Caki2 (cell line): ENCODE measurements at places on chromosomes 5 and 9. TPM values are rescaled to one million over a fixed set of nuclear protein-coding genes. Genes with fewer than 3 reads are reported as not detected.

EGFL7 gene
- total RNA-seq = 51.4 and 58.6 TPM in 2 replicates

PCDHGB4 gene
- total RNA-seq = not detected in 2 replicates

C9orf152 gene
- not detected in 2 replicates for total RNA-seq

TTLL11 gene
- total RNA-seq = 1.7 TPM in 1 of 2 replicates, not detected in the other

HRH2 gene
- 0.98 and 1.0 TPM in 2 replicates for total RNA-seq

LMAN2 gene
- total RNA-seq = 602 and 647 TPM in 2 replicates

UBE2D2 gene
- 105 and 126 TPM in 2 replicates for total RNA-seq

FCN2 gene
- total RNA-seq = not detected in 2 replicates

PCDHA9 gene
- total RNA-seq = not detected in 2 replicates

- DNase-seq = no peak
These were observed 1.8 kb downstream of the TMOD1 start for GRCh38 chr9:97502984-97503861.

- DNase-seq = no peak
These were observed 37.4 kb downstream of the KIF2A start for GRCh38 chr5:62343428-62343827.

DNA sequence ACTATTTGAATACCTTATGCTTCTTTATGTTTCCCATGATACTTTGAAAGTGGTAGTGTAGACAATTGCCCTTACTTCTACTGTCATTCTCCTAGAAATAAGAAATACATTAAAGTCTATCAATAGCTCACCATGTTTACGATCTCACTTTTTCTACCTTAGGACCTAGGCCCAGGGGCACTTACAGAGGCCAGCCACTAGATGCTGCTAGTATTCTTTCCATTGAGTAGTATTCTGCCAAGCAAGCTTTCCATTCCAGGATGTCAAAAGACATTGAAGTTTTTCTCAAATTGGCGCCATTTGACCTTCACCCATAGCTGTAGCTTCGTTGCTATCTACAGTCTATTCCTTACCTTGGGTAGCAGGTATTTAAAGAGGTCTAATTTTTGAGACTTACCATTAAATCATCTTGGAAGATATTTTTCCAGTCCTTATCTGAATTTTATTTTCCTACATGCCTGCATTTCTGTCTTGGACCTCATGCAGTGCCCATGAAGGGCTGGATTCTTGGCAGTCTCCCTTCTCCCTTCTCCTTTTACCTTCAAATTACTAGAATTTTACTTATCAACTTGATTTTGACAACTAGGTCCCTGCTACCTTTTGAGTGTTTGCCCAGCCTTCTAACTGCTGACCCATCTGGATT, 246.0 kb upstream of the NUDT12 start:
- DNase-seq = peak; percentile 27

DNA sequence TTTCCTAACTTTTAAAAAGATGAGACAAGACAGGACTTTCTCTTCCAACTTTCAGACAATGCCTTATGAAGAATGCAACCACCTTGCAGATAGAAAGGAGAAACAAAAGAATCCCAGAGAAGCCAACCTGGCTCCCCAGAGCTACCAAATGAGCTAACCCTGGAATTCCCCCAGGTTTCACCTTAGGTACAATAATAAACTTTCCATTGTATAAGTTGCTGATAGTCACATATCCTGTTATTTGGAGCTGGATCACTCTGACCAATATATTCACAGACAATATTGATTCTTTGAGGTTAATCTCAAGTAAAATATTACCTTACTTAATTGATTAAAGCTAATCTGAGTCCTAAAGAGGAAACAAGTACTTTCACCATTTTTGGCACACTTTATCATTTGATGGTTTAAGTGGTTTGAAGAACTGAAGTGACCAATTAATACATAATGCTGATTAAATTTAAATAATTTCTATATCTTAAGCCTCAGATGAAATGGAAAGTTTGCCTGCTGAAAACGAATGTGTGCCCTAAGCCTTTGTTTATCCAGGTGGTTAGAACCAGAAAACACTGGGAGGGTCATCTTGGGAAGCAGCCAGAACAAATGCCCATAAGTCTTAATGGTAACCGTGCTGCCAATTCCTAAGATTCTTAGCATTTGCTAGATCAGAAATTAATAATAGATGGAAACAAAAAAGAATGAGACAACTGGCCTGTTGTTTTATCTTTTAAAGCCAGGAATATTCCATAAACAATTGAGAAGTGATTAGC, 159.6 kb upstream of the SLC12A2 start:
- no peak for DNase-seq

DNA sequence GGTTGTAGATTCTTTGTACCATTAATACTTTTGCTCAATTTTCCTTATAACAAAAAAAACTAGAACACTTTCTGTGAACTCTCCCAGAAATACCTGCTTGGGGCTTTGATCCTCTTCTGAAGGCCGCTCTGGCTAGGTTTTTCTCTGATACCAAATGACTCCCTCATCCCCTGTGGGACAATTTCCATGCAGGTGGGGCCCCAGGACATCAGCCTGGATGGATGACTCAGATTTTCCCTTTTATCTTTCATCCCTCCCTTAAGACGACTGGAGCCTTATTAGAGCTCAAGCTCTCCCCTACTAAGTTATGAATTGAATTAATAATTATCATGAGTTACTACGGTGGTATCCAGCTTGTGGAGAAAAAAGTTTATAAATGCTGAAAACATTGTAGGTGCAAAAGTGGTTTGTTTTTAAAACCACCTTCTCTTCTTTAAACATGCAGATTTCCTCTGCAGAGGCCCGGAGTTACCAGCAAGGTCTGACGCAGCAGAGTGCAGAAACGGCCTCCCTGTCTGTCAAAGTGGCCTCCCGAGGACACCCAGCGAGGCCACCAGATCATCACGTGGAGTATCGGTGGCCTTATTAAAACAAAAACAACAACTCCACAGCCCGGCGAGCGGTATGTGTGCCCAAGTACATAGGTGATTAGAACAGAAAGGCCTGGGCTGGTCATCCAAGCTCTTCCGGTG, 50.8 kb upstream of the IRX4 start:
- DNase-seq = no peak

DNA sequence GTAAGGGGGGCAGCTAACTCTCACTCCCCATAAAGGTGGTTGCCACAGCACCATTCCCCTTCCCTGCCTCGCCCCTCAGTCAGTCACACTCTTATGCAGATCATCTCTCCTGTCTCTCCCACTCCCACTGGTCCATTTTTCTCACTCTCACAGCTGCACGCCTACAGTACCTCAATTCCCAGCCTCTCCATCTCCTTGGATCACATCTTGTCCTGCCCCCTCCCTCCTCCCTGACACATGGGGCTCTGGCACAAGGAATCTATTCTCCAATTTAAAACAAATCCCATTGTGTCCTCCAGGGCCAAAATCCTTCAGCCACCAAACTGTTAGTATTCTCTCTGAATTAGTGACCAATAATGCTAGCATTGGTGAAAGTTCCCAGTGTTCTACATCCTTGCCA, 114.4 kb downstream of the AUH start:
- no peak for DNase-seq

DNA sequence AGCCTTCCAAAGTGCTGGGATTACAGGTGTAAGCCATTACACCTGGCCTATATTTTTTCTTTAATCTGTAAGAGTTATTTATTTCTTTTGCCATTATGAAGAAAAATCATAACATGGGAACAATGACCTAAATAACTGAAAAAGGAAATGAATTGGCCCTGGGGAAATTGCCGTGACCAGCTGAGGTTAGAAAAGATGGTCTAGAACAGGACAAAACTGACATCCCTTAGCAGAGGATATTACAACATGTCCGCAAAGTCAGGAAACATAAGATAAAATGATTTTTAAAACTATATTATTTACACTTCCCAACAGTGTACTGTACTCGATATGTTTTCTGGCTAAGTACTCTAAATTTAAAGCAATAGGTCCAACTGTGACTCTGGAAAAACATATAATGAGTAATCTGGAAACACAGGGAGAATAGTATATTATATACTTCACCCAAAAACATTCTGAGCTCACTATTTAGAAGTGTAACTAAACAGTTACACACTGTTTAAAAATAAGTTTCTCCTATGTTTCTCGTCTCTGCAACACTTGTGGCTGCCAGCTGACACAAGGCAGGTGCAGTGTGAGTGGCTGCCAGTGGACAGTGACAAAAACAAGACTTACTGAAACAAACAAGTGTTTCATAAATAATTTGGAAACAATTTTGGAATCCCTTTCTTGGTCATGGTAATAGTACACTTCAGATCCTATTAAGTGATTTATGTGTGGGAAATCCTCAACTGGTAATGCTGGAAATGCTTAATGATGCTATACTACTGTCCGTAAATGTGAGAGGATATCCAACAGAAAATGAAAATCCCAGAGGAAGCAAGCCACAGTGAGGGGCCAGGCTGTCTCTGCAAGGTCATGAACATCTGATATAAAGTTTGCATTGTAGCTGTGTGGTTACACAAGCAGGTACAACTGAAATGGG, 69.1 kb downstream of the C9orf85 start:
- no peak for DNase-seq

DNA sequence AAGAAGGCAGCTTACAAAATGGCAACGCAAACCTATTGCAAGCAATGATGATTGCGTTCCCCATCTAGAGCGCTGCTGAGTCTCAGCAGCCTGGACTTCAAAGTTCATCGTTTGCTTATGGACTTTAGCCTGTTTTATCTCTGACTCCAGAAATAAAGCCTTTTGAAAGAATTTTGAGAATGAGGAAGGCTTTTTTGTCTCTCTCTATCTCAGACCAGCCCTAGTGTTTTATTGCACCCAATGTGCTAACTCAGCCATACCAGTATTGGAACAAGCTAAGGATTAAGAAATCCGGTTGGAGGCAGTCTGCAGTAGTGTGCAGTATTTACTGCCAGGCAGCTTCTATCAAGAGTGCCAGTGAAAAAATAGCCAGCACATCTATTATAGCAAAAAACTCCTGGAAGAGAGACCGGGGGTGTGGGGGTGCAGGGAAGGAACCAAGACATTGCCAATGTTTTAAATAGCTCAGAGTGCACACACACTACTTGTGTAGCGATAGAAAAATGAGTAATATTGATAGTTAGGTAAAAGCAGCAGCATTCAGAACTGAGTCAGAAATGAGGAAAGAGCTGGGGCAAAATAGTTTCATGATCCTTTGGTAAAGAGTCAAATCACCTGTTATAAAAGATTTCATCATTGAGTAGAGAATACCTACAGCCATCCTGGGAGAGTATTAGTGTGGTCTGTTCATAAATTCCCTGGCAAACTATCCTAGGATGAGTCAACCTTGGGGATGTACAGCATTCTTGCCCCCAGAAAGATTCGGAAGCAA, 219.0 kb downstream of the ZNF608 start:
- no peak for DNase-seq

DNA sequence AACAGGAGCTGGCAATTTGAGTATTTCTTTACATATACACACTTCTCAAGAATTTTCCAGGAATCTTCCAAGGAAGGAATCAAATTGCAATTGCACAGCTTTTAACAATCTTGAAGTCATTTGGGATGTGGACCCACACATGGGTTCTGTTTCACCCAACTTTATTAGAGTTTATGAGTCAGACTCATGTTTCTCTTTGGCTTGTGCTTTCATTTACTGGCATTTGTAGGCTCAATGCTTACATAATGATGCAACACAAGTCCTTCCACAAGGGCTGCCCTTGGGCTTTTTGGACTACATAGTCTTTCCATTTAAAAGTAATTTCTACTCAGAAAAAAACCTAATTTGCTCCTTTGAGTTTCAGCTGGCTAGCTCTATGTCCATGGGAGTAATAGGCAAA, 4.6 kb upstream of the CDC37L1 start:
- no peak for DNase-seq

DNA sequence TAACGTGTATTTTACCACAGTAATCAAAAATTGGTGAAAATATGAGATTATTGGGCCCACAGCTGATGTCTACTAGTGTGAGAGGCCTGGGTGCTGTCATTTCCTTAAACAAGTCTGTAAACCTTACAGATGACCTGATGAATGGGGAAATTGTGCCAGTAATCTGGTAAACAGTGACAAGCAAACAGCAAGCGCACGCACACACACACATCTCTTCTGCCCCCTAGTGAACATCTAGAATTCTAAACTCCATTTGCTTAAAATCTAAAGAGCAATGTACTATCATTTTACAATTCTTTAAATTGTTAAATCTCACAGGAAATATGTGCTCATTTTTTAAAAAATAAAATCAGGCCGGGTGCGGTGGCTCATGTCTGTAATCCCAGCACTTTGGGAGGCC, 7.5 kb upstream of the RAPGEF1 start:
- DNase-seq = no peak

- DNase-seq = no peak
These were observed 37.8 kb upstream of the S1PR3 start for GRCh38 chr9:88953381-88954029.

GRCh38 chr9:91515074-91515687, 91.5 kb upstream of the NFIL3 start:
- DNase-seq = peak; percentile 61

DNA sequence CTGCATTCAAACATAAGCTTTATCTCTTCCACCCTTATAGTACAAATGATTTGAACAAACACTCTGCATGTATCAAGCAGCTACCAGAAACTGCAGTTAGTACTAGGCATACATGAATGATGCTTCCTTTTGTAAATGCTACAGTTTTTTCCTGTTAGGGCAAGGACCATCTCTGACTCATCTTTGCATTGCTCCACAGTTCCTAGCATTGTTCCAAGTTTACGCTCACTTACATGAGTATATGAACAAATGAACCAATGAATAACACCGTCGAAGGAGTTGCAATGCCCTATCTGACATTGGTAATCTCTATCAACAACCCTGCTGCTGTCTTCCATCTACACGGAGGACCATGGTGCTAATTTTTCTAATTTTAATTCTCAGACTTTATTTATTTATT, 2.1 kb upstream of the ALDH7A1 start:
- DNase-seq = peak; percentile 8

GRCh38 chr9:115444959-115445358, 327.0 kb upstream of the TNC start:
- DNase-seq = no peak

- DNase-seq = no peak
These were observed 5.0 kb downstream of the JADE2 start for GRCh38 chr5:134530301-134531077.

GRCh38 chr5:143426437-143426991, 23.0 kb upstream of the NR3C1 start:
- no peak for DNase-seq

DNA sequence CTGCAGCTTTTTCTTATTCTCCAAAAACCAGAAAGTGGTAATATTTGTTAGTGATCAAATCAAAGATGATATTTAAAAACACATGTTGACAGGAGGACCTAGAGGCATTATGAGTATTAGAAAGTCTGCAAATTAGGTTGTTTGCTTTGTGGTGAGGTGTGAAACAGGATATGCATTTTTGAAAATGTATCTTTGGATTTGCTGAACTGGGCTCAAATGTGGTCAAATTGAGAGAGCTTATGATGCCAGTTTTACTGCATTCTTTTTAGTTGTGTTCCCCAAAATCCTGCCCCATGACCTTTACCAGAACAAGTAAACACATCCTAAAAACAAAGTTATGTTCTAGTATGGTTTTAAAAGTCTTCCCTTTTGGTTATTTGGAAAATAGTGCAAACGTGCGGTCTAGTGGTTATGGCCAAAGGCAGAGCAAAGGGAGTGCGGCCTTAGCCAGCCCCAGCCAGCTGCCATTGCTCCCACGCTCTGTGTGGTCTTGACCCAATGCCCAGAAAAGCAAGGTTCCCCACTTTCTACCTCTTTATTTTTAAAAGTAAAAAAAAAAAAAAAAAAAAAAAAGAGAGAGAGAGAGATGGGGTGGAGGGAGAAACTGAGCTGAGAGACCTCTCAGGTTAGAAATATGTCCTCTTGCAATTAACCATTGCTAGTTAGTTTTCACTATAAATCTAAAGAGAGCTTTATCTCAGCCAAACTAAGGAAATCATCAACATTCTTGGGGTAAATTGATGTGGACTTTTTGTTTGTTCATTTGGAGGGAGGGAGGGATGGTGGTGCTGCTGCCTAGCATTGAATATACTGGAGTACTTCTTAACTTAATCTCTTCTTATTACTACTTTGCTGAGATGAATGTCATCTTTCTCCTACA, 176.6 kb downstream of the ARHGAP26 start:
- DNase-seq = no peak
